Stimulated activated naive CD4-positive, alpha-beta T cell (primary cell): ENCODE measurements at places on chromosomes 7 and 10.

GRCh38 chr7:99296471-99296870, 23.8 kb downstream of the MYH16 start:
- DNase-seq = no peak

- no peak for DNase-seq
Measured at GRCh38 chr7:2833083-2833910, 10.8 kb downstream of the GNA12 start.

- DNase-seq = peak; percentile 26
Measured at GRCh38 chr10:80530251-80530650, 7.5 kb upstream of the SH2D4B start.

DNA sequence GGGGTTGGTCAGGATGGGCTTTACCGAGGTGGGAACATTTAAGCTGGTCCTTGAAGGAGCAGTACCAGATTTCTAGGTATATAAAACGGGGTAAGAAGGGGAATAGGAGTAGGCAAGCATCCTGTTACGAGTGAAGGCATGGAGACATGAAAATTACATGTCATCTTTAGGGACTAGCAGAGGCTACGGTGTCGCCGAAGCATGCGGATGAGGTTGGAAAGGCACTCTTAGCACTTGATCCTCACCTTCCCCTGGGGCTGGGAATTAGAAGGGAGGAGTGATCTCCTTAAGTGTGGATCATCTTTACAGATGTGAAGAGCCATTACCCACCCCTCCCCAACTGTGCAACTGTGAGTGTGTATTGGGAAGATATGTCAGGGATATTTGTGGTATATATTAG, 13.8 kb upstream of the ZRANB1 start:
- no peak for DNase-seq
